Stimulated activated naive CD8-positive, alpha-beta T cell treated with anti-CD3 and anti-CD28 coated beads, Interleukin-15, amount 100 ng/mL, for 72 hours (primary cell): ENCODE measurements at places on chromosomes 1 and 21.

- no peak for DNase-seq
Measured at GRCh38 chr1:178682886-178683285, 42.2 kb upstream of the RALGPS2 start.

DNA sequence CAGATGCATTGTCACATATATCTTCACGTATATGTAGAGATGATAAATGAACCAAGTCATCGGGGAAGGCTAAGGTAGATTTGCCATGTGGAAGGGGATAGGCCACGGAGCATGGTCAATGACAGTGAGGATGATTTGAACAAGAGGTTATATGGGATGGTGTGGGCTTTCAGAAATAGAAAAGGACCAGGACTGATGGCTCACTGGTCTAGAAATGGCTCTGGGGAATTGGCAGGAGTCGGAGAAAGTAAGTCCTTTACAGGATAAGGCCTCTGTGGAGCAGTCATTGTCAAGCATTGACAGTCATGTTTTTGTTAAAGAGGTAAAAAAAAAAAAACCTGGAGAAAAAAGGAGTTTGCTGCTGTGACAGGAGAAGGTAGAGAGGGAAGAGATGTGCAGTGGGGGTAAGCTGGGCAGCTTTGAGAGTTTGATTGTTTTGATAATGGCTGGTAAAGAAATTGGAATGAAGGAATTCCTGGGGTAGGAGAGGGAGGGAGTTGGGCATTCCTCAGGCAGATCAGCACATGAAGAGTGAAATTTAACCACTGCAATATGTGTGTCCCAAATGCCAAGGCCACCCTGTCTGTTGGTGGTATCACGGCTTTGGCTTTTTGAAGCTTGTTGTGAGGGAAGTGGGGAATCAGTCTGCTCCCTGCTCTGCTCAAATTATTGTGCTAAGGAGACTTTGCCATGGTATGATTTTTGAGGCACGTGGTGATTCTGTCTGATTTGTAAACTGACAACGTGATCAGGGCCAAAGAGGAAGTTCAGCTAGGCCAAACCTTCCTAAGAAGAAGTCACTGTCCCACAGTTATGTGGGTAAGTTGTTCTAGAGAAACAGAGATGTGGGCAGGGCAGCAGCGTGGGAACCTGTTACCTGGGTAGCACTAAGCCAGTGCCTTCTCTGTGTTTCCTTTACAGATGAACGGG is 26.0 kb downstream of the MACF1 start:
- DNase-seq: no peak

GRCh38 chr1:226268421-226269124 is 40.4 kb downstream of the LIN9 start:
- no peak for DNase-seq

DNA sequence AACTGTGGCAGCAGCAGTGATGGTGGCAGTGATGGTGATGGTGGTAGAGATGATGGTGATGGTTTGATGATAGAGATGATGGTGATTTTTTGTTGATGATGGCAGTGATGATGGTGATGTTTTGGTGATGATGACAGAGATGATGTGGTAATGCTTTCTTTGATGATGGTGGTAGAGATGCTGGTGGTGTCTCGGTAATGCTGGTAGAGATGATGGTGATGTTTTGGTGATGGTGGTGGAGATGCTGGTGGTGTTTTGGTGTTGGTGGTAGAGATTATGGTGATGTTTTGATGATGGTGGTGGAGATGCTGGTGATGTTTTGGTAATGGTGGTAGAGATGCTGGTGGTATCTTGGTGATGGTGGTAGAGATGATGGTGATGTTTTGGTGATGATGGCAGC is 131.6 kb downstream of the NAV1 start:
- DNase-seq: no peak

- no peak for DNase-seq
Measured at GRCh38 chr1:89201106-89201794, 2.5 kb upstream of the GBP4 start.

- DNase-seq: no peak
Measured at GRCh38 chr1:94629259-94630181, 88.0 kb upstream of the F3 start.

- no peak for DNase-seq
Measured at GRCh38 chr1:55882931-55883330, 667.8 kb upstream of the USP24 start.

- DNase-seq: no peak
Measured at GRCh38 chr1:226100436-226101391, 38.2 kb downstream of the H3-3A start.

- DNase-seq: no peak
Measured at GRCh38 chr1:102967786-102968185, 140.5 kb downstream of the COL11A1 start.

DNA sequence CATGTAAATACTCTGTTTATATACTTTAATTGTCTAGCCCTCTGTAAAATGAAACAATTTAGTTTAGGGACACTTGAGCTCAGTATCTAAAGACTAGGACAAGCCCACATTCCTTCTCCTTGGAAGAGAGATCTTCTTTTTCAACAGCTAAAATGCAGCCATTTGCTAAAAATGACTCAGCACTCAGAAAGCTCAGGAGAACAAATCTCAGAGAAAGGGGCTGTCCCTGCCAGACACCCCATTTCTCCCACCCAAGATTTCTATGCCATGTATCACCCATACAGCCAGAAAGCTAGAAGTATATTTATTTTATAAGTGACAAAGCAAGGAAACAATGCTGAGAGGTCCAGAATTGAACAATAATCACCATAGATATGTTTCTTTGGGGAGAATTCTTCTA is 23.2 kb upstream of the PRDX6 start:
- DNase-seq: no peak
